ENCODE measurements at places on chromosomes 12 and 14.
A peak's percentile ranks its signal among the peaks of the same experiment; 100 is the strongest.

GRCh38 chr14:37232907-37233481 is 35.3 kb downstream of the MIPOL1 start:
- DNase-seq = no peak

DNA sequence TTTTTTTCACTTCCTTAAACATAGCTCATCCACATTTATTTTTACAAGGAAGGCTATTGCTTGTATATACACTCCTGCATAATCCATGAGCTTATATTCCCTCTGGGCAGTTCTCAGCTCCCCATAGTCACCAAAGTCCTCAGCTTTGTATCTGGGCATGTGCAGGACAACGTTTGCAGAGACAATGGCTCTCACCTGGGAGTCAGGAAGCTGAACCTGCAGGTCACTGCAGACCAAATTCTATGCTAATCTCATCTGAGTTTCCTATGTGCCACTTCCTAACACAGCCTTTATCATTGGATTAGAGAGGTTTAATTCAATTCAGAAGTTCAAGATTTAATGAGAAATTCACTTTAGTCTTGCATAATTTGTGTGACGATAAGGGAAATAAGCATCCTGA is 131.5 kb downstream of the KCNK10 start:
- DNase-seq = no peak

DNA sequence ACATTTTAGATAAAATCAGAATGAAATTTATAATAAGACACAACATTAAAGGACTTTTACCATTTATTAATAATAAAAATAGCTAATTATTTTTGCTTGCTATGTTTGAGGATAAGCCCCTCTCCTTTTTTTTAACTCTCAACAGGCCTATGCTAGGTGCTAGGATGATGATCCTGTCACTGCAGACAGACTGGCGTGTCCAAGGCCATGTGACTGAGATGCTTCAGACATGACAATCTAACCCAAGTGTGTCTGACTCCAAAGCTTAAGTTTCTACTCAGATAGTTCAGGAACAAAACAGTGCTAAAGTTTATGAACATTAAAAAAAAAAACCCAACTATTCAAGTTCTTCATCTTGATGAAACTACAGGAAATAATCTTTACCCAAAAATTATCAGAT is 29.8 kb downstream of the PPP1R13B start:
- no peak for DNase-seq

DNA sequence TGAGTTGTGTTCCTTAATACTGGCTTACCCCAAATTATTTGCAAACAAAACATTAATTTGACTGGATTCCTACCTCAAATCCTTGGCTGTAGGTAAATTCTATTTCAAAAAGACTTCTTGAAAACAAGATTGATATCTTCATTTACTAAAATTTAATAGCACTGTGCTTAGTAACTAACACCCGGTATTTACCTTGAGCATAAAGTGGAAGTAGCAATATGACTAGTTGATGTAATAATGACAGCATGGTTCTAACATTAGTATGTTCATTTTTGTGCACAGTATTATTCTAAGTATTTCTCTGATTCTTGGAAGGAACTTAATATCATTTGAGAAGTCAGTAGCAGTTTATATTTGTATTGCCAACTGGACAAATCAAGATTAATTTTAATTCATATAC is 96.8 kb downstream of the PPHLN1 start:
- no peak for DNase-seq

DNA sequence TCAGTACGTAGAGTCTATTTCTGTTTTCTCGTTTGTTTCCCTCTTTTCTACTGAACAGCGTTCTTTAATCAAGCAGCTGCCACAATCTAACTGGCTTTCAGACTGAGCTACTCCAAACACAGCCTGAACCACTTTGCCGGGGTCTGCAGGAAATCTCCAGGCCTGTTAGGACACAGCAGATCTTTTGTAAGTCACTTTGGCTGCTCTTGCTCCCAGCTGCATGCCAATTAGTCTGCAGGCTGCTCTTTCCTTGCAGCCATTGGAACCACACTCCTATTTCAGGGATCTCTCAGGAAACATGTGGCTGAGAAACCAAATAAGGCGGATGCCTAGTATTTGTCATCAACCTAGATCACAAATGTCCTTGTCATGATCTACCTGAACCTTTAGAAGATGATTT is 73.6 kb downstream of the TMTC1 start:
- DNase-seq = no peak

DNA sequence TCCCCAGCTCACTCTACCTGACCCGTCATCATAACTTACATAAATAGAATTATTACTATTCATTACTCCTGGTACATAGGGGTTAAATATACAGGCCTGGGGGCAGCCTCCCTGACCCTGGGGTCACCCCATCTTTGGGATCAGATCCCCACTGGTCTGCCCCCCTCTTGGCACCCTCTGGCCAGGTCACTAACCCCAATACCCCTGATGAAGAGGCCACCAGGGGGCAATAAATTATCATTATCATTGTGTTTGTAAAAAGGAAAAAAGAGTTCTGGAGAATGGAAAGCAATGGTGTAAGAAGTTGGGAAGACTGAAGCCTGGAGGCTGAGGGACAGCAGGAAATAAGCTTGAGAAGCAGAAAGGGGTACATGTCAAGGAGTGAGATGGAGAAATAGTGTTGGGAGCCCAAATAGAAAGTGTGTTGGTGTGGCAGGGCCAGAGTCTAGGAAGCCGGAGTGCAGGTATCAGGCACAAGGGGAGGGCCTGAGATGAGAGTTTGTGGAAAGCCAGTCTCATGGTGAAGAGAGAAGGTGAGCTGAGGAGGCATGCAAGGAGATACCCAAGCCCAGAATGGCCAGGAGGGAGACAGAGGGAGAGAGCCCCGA is 6.1 kb upstream of the AAAS start:
- no peak for DNase-seq

GRCh38 chr14:53285821-53286220 is 132.7 kb upstream of the DDHD1 start:
- DNase-seq = no peak

GRCh38 chr14:100389497-100390104 is 66.5 kb downstream of the SLC25A47 start:
- DNase-seq = no peak

- no peak for DNase-seq
Measured at GRCh38 chr14:57364659-57365450, 25.5 kb upstream of the NAA30 start.

DNA sequence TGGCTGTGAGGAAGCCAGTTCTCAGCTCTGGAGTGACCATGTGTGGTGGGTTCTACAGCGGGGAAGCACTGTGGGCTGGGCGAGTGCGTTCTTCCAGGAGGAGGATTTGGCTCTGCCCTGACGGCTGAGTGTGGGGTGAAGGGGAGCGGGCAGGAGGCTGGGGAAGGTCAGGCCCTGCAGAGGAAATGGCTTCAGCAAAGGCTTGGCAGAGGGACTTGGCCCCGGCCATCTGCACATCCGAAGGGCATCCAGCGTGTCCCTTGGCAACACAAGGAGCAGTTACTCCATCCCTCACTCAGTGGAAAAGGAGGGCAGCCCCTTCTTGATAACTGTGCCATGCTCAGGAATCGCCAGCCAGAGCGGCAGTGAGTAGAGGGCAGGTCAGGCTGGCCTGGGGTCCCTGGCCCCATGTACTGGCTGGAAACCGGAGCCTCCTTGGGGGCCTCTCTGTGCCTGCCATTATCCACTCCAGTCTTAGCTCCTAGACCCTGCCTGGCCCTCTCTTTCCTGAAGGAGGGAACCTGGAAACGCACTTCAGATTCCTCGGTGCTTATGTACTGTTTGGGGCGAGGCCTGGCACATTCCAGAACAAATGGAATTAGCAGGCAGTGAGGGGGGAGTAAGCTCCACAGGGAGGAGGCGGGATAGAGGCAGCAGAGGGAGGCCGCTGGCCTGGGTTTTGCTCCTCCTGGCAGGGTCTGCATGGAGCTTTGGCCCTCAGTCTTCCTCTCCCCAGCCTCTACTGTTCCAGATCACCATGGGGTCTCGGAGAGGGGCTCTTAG is 133.6 kb upstream of the NCOR2 start:
- DNase-seq = no peak

DNA sequence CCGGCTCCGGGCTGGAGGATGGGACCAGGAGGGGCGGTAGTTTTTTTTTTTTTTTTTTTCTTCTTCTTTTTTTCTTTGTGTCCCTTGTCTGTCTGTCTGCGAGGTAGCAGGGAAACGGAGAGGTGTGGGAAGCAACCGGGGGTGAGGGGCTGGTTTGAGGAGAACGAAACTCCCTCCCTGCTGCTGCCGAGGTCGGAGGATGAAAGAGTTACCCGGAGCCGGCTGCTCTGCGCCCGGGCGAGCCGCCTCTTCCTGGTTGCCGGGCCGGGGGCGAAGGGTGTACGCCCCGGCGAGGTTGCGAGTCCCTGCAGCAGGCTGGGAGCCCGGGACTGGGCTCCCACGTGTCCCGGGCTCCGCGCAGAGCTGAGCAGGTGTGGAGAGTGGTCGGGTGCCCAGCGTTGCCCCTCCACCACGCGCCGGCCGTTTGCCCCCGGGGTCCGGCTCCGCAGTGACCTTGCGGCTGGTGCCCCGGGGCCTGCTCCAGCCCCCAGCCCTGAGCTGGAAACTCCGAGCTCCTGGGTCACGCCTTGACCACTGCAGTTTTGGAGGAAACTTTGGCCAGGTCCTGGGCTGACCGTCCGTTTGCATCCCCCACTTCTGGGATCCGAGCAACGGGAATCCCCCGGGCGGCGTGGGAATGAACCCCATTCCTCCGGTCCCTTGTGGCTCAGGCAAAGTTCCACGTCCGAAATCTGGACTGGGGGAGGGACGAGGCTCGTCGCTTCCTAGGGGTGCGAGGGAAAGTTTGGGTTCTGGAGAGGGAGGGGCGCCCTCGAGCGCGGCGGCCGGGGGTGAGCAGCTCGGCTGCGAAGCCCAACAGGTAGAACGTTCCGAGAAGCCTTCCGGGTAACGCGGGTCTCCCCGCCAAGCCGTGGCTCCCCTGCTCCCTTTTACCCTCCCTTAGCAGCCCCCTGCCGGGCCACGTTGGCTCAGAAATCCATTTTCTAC is 1.3 kb downstream of the CHST11 start:
- peak; percentile 14 for DNase-seq

DNA sequence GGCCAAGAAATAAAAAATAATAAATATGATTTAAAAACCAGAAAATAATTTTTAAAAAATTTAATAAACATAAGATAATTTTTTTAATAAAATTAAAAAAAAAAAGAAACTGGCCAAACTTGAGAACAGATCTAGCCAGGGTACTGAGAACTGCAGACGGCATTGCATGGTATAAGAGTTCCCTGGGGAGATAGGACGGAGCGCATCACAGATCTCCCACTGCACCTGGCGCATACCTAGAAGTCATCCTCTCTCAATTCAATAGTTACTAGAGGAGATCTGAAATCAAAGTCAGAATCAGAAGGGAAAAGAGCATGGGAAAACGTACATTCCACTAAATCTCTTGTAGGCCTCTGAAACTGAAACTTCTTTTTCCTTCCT is 58.9 kb upstream of the BCL2L14 start:
- no peak for DNase-seq

GRCh38 chr12:104423809-104424208 is 32.9 kb upstream of the CHST11 start:
- DNase-seq = no peak

GRCh38 chr12:77042833-77043232 is 22.5 kb downstream of the E2F7 start:
- no peak for DNase-seq

- no peak for DNase-seq
Measured at GRCh38 chr14:69755784-69756183, 11.2 kb upstream of the SRSF5 start.

DNA sequence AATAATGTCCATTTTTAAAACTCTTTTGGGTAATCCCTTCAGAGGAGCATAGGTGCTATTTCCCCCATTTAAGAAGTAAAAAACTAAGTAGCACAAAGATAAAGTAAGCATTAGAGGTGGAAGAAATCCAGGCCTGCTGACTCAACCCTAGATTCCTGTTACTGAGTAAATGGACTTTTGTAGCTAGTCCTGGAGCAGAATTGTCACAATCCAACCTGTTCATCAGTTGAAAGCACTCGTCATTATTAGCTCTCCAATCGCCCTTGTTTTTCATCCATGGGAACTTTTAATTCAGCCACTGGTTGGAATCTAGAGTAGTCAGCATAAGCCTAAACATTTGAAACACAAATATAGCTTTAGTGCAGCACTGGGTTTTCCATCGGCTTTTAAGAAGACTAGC is 139.5 kb upstream of the AMIGO2 start:
- DNase-seq = no peak

- no peak for DNase-seq
Measured at GRCh38 chr14:103735022-103735421, 19.4 kb downstream of the ZFYVE21 start.

DNA sequence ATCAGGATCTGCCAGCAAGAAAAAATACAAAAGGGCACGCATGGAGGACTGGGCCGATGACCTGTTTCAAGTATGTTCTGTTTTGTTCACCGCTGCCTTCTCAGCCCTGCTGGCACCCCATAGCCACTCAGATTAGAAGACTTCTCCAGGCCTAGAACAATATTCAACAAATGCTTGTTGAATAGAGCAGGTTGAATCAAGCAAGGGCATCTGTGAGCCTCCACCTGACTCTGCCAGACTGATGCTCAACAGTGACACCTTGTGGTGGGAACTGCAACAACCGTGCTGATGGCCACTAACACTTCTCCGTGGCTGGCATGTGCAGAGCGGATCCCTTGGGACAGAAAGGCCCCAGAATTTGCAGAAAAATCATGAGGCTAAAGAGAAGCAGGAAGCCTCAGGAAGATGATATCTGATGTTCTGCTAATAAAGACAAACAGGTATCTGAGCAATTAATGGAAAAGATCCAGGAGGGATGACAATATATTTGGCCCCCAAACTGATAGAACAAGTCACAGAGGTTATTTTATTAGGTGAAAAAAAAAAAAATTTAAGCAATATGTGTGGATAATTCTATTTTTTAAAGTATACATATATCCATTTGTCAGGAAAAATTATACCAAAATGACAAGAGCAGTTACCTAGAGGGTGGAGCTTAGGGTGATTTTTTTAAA is 114.3 kb downstream of the KSR2 start:
- no peak for DNase-seq

- no peak for DNase-seq
Measured at GRCh38 chr12:75551477-75551876, 40.1 kb upstream of the KRR1 start.

- no peak for DNase-seq
Measured at GRCh38 chr14:58697930-58698642, 60.3 kb downstream of the DACT1 start.

GRCh38 chr12:70823182-70823976 is 97.2 kb downstream of the PTPRR start:
- DNase-seq = no peak

GRCh38 chr12:24398605-24399004 is 449.1 kb upstream of the SOX5 start:
- no peak for DNase-seq

DNA sequence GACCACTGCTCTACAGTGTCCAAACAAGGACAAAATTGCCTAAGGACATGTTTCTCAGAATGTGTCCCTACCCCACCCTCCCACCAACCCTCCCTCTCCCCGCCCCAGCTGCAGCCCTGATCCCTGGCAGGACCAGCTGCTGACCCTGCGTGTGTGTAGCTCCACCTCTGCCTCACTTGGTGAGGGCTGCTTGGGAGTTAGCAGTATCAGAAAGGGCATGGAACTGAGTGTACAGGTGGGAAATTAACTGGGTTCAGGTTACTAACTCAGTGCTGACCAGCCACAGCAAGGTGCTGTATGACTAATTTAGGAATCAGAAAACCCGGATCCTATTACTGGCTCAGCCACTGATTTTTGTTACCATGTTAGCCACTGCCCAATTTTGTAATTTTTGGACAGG is 11.3 kb upstream of the PLEKHD1 start:
- DNase-seq = no peak

- no peak for DNase-seq
Measured at GRCh38 chr12:48024735-48025134, 20.5 kb upstream of the COL2A1 start.
